ENCODE measurements at places on chromosomes 3 and 15. TPM values are rescaled to one million over a fixed set of nuclear protein-coding genes. Genes with fewer than 3 reads are reported as not detected.
A peak's percentile ranks its signal among the peaks of the same experiment; 100 is the strongest.

DNA sequence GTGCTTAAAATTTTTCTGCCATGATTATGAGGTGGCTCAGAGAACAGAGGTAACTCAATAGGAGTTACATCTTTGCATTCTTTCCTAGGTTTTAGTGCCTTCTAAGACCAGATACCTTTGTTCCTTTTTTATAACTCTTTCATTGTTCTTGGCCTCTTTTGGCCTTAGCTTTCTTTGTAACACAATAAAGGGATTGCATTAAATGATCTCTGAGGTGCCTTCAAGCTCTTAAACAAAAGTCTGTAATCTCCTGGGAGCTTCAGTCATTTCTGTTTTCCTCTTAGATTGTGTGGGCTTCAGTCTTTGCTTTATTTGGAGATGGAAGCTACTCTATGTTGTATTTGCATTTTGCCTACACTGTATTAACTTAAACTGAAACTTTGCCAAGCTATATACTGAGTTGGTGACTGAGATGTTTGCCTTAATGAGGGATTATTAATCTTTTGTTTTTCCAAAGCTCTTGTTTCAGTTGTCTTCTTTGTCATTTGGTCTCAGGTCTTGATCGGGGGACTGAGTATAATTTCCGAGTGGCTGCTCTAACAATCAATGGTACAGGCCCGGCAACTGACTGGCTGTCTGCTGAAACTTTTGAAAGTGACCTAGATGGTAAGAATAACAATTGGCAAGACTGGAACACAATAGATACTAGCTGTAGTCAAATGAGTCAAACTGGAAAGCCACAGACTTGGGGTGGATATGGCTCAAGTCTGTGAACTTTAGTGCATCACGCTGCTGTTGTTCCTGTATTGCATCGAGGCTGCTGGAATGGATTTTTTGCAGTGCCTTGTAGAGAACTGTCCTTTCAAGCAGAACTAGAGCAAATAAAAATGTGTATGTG is 110.3 kb downstream of the HCN4 start:
- DNase-seq, result no peak

ANKUB1 gene
- not detected for total RNA-seq

GRCh38 chr3:189772584-189772983 is 141.4 kb downstream of the TP63 start:
- peak; percentile 76 for DNase-seq

RFC4 gene
- total RNA-seq, result 15.0 TPM

- no peak for DNase-seq
Measured at GRCh38 chr15:69991551-69991980, 106.2 kb downstream of the TLE3 start.

SLC24A5 gene
- total RNA-seq, result not detected

MOBP gene
- not detected for total RNA-seq

GRCh38 chr3:155946178-155946577 is 75.7 kb downstream of the GMPS start:
- peak; percentile 85 for DNase-seq

DNA sequence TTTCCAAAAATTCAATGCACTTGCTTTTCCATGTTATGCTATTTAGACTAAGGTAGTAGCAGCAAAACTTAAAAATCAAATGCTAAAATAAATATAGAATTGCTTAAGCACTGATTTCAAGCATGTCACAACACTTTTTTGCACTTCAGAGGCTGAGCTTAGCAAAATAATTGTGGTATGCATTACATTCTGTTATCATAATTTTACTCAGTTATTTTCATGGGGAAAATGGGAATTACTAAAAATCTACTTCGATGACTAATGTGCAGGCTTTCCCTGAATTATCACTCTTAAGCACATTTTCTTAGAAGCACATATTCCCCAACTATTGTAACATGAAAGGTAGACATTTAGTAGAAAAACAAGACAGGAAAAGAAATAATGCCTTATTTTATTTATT is 322.4 kb upstream of the CBLB start:
- DNase-seq, result no peak

CCR3 gene
- 0.26 TPM for total RNA-seq

PEAK1 gene
- total RNA-seq, result 91.8 TPM

DNA sequence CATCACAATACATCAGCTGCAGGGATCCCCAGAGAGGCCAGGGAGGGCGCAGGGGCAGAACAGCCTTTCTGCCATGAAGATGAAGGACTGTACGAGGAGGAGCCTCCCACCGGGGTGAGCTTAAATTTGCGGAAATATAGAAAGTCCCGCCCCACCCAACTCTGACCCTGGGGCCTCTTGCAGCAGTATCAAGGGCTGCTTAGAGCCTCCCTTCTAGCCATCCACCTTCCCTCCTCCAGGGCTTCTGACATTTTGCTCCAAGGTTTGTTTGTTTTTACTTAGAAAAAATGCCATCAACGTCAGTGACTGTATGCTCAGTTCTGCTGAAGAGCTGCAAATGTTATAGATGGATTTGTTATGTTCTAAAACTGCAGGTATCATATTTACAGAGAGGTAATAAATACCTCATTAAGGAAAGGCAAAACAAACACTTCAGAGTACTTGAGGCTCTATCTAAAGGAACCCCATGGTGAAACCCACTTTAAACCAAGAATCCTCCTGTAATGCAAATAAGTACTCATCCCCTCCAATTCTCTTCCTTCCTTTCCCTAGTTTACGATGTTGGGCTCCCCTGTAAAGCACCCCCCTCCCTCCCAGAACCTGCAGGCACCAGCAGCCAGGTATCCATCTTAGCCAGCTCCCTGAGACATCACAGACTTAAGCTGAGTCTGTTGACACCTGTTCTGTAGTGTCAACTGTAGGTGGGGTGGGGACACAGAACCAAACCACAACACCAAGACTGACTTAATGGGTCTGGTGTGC is 30.5 kb downstream of the RFTN1 start:
- no peak for DNase-seq

EFHB gene
- total RNA-seq, result 1.0 TPM

AGTR1 gene
- total RNA-seq, result 1.5 TPM

ISL2 gene
- 0.26 TPM for total RNA-seq

All from fibroblast of lung (primary cell).